Stimulated activated CD4-positive, alpha-beta T cell treated with anti-CD3 and anti-CD28 coated beads, Interleukin-1b, Interleukin-23, amount 100 ng/mL, for 24 hours (primary cell): ENCODE measurements at places on chromosomes 12 and 14.

DNA sequence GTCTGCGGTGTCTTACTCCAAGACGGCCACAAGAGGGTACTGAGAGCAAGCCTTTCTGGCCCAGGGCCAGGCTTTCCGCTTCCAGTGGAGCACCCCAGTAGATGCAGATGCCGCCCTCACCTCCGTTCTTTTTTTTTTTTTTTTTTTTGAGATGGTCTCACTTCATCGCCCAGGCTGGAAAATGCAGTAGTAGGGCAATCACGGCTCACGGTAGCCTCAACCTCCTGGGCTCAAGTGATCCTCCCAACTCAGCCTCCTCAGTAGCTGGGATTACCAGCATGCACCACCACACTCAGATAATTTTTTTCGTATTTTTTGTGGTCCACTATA is 5.6 kb upstream of the LBHD2 start:
- DNase-seq, result peak; percentile 48

DNA sequence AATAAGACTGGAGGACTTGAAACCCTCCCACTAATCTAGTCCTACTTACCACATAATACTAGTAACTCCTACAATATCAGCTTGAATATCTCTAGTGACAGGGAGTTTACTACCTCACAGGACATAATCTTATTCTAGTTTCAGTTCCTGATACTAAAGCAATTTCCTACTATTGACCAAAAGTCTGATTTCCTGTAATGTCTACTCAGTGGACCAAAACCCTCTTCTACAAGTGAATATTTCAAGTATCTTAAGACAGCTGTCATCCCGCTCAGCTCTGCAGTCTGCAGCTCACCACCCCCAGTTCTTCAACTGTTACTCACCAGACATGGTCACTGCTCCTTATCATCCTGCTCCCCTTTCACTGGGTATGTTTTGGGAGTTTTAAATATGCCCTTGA is 70.8 kb upstream of the TMCC3 start:
- DNase-seq, result no peak

DNA sequence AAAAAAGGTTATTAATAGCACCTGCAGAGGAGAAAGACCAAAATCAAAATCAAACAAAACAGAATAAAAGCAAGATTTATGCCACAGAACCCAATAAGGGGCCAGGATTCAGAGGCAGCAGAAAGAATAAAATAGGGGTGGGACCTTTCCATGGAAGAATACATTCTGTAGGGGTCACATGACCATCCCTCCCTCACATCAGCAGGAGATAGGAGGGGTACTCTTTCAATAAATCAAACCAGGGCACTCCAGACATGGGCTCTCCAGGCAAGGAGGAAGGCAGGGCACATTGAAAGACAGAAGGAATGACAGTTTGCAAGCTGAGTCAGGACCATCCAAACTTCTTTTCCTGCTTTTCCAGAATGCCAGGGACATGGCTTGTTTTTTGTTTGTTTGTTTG is 39.8 kb downstream of the OTX2 start:
- no peak for DNase-seq

DNA sequence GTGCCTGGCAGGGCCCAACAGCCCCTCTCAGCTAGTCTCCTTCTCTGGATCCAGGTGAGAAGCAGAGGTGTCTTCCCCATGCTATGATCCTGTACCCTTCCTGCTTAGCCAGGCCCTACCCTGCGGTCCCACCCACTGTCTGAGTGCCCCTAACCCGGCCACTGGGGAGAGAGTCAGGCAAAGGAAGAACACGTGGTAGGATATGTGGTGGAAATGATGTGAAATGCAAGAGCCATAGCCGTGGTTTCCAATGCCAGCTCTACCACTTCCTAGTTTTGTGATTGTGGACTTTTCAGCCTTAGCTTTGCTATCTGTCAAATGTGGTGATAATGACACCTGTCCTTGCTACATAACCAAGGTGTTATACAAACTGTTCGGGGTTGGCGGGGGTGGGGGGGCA is 15.8 kb downstream of the KRT2 start:
- no peak for DNase-seq

- DNase-seq, result no peak
Measured at GRCh38 chr14:76117789-76118484, 33.8 kb upstream of the GPATCH2L start.

DNA sequence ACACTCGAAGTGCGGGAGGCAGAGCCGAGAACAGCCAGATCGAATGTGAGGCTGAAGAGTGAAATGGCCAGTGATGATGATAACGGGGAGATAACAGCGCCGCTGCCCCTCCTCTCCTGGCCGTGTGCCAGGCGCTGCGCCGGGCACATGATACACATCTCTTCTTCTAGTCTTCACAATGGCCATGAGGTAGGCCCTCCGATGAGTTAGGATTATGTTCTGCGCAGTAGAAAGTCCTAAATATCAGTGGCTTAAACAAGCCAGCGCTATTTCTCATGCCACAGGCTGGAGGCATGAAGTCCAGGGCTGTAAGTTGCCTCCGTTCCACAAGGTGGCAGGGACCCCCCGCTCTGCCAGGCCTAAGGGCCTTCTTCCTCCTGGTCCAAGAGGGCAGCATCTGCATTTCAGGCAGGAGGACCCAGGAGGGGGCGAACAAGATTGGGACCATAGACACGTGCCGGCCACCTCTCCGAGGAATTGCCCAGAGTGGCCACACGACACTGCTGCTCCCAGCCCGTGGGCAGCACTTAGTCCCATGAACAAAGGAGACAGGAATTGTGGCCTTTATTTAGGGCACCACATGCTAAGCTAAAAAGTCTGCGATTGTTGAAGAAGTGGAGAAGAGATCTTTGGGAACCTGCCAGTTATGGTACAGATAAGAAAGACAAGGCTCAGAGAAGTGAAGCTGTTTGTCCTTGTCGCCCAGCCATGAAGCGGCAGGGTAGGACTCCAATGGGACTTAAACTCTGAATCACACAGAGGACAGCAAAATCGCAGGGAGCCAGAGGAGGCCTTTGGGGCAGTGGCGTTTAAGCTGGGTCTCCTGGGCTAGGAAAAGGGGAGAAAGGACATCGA is 10.9 kb upstream of the HVCN1 start:
- no peak for DNase-seq

DNA sequence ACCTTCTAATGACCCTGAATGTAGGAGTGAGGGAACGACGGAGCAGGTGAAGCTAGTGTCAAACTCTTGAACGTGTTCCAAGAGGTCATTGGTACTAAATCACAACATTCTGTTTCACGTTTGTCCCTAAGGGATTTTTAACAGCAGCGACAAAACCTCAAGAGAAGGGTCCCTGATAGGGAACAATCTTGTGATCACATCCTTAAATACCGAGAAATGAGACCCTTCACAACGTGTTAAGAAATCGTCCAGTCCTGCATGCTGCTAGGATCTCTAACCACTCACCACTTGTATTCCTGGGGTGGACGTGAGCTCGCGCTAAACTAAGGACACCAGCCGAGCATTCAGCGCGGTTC is 134.1 kb upstream of the KRAS start:
- no peak for DNase-seq

DNA sequence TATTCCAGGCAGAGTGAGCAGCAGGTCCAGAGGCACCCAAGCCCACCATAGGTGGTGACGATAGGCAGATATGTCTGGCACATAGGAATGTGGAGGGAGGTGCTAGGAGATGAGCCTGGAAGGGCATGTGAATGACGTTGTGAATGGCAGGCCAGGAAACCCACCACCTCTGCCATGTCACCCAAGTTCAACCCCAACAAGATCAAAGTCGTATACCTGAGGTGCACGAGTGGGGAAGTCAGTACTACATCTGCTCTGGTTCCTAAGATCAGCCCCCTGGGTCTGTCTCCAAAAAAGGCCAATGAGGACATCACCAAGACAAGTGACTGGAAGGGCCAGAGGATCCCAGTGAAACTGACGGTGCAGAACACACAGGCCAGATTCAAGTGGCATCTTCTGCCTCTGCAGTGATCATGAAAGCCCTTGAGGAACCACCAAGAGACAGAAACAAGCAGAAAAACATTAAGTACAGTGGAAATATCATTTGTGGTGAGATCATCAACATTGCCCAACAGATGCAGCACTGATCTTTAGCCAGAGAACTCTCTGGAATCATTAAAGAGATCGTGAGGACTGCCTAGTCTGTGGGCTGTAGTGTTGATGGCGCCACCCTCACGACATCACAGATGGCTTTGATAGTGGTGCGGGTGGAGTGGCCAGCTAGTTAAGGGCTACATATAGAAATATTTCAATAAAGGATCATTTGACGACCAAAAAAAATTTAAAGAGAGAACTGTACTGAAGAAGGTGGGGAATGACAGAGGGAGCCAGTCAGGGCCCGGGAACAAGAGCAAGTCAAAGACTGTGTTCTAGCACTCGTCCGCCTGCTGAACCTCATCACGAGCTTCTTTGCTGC is 99.7 kb downstream of the ZFP36L1 start:
- DNase-seq, result no peak

GRCh38 chr12:89521364-89522223 is 3.0 kb downstream of the GALNT4 start:
- DNase-seq, result no peak

- no peak for DNase-seq
Measured at GRCh38 chr14:103802356-103802755, 45.0 kb downstream of the PPP1R13B start.

GRCh38 chr12:65022960-65023359 is 98.1 kb downstream of the WIF1 start:
- no peak for DNase-seq

DNA sequence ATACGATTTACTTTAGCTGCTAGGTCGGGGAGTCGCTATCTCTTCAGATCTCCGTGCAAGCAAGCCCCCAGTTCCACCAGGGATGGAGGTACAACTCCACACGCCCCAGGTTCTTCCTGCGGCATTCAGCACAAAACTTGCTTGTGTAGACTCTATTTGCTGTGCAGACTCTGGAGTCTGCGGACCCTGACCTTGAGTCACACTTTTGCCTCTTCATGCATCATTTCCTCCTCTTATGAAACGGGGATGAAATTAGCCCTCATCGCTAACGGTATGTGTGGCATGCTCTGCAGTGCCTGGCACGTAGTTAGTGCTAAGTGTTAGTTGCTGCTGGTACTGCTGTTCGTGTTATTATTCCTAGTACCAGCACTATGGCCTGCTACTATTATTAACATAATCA is 84.4 kb downstream of the TMEM132D start:
- no peak for DNase-seq

DNA sequence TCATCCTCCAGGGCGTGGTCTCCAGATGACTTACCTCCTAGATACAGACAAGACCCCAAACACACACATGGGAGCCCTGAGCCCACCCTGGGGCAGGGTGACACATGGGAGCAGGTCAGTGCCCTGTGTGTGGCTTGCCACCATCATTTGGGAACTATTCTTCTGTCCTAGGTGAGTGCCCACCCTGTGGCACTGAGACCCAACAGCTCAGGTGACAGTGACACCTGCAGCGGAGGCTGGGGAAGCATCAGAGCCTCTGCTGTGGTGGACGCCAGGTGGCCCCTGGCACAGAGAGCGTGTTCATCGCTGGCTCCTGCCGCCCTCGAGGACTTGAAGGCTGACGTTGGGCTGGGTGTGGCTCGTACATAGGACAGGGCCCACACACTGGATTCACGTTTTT is 23.0 kb downstream of the SFSWAP start:
- no peak for DNase-seq

DNA sequence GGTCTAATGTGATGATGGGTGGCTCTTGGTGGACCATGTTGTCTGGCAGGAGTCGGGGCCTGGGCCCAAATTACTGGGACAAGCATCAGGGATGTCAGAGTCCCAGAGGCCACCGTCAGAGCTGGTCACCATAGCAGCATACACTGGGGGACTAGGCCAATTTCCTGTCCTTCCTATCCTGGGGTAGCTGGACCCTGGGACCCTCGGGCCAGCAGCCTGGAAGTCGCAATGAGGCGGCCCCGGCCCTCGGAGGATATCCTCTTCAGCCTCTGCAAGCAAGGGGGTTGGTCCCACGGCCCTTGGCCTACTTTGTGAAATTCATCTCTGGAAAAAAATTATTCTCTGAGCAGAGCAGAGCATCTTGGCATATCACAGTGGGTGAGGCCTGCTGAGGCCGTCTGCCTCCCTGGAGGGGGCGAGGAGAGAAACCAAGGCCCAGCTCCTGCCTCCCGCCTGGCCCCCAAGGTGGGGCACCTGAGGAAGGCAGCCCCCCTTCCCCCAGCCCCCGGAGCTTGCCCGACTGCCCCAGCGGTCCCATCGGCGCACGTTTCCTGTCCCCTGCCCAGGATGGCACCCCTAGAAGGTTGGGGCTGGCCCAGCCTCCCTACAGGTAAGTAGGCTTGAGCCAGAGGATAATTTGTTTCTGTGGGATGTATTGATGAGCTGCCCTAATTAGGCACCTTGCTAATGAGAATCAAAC is 135.0 kb upstream of the MYL2 start:
- no peak for DNase-seq

DNA sequence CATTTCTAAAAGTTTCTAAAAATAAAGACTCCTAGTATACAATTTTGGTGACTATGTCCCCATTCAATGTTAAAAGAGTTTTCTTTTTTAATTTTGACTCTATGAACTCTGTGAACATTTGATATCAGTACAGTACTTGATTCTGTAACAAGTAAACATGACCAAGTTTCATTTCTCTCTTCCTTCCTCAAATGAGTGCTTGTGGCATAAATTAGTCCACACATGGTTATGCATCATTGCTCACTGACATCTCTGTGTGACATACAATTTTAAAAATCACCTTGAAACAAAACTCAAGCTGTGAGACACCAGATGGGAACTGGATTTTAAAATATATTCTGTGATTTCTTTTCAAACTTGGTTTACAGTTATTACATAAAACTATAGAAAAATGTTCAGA is 253.9 kb upstream of the MDGA2 start:
- no peak for DNase-seq

- no peak for DNase-seq
Measured at GRCh38 chr12:28164644-28165275, 25.5 kb upstream of the CCDC91 start.

DNA sequence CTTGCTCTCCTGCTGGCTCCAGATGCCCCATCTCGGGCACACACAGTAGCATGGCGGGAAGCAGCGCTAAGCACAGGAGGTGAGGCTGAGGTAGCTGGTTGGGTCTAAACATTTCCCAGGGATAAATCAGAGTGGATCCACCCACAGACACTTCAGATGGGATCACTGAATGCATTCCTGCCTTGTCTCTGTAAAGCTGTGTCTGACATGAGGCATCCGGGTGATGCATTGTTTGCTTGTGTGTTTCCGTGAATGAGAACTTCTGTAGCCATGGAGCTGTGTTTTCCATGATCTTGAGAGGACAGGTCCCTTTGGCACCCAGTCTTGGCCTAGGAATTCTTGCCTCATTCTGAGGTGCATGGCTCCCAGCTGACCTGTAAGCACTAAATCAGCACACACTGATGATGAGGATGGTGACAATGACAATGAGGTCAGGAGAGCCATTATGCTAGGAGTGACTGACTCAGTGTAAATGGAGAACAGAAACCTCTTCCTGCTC is 6.7 kb upstream of the KRT75 start:
- no peak for DNase-seq

DNA sequence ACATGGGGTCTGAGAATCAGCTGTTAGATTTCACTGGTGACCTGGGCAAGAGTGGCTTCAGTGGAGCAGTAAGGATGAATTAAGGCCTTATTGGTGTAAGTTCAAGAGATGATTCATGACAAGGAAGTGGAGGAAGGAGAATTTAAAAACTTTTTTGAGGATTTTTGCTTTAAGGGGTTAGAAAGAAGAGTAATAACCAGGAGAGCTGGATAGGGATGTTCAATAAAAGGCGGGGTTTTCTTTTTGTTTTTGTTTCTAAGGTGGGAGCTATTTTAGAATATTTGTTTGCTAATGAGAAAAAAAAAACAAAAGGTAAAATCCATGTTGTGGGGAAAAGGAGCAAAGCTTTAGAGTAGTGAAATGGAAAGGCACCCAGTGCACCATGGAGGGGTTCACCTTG is 15.2 kb upstream of the TUBA1B start:
- no peak for DNase-seq

- no peak for DNase-seq
Measured at GRCh38 chr12:127083008-127083949, 1183.7 kb upstream of the TMEM132C start.

GRCh38 chr12:46458500-46459102 is 86.0 kb upstream of the SLC38A2 start:
- DNase-seq, result no peak
